ENCODE measurements at places on chromosomes 1 and 21.

DNA sequence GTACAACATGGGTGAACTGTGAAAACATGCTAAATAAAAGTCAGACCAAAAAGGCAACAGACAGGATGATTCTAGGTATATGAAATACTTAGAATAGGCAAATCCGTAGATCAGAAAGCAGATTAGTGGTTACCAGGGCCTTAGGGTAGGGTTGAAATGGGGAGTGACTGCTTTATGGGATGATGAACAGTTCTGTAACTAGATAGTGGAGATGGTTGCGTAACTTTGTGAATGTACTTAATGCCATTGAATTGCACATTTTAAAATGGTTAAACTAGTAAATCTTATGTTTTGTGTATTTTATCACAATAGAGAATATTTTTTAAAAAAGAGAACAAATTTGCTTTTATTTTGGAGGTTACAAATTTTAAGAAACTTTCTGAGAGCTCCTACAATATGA lies 17.4 kb downstream of the ZNF326 start:
- no peak for DNase-seq

DNA sequence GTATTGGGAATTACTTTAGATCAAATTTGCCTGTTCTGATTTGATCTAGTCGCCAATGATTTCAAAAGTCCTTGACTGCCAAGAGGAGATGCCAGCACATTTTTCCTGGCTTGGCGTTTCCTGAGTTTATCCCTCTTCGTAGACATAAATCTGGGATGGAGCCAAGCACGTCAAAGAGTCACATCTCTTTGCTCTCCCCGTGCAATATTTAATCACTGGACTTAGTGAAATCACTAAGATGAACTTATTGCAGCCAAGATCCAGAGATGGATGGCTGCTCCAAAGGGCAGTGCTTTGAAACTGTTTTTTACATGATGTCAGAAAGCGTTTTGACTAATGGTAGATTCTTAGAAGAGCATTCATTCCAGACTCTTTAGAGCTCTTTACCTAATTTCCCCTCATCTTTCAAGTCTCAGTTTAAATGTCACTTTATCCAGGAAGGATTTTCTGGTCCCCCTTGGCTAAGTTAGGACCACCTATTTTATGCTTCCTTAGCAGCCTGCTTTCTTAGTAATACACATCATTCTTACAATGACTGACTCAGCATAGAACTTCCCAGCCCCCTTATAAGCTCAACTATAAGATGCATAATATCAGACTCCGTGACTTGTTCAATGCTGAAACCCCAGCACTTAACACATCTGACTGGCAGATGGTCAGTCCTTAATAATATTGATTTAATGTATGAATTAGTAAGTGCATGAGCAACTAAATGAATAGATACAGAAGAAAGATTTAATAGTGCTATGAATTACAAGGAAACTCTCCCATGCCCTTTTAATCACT lies 94.4 kb upstream of the GREM2 start:
- DNase-seq, result no peak

- no peak for DNase-seq
Observed at GRCh38 chr1:190250368-190250767, 227.3 kb downstream of the BRINP3 start.

DNA sequence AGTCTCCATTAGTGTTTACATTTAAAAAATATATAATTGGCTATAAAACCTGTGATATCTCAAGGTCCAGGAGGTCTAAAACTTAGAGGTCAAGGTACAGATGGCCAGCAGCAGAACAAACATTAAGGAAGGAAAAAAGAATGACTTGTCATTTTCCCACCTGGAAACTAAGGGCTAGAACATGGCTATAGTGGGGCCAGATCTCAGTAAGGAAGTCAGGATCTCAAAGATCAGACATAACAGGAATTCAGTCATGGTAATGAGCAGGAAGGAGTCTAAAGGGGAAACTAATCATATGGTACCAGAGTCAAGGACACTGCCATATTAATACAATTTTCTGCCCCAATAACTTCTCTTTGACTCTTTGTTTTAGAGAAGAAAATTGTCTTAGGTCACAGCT lies 1018.8 kb downstream of the PLA2G4A start:
- DNase-seq, result no peak

DNA sequence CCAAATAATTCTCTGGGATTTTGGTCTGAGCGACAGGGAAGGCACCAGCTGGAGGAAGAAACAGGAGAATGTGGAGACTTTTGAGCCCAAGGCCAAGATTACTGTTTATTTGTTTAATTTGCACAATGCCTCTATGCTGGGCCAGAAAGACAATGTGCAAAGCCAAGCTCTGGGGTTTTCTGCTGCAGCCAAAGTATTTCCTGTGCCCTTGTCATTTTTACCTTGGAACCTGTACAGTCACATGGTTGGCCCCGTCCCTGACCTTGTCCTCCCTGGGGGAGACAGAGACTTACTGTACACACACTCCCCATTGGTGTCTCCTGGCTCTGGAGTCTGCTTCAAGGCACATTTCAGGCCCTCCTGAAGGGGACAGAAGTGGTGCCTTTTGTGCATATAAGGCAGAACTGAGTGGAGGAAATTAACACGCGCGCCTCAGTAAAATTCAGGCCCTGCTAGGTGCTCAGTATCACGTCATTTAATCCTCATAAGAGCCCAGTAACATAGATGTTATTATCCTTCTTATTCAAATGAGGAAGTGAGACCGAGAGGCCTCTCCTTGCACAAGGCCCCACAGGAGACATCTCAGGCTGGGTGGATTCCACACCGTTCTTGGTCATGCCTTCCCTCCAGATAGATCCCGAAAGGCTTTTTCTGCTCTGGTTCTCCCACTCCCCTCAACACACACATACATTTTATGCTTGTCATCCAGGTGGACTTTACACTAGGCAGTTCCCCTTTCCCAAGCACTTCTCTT lies 21.1 kb downstream of the C1orf115 start:
- no peak for DNase-seq
